Umbilical cord (tissue), 2 donors: ENCODE measurements at places on chromosomes 7 and 10. TPM values are rescaled to one million over a fixed set of nuclear protein-coding genes. Genes with fewer than 3 reads are reported as not detected.
A peak's percentile ranks its signal among the peaks of the same experiment; 100 is the strongest.

- peak; percentile 71 for DNase-seq
These were observed 2.9 kb upstream of the MYOZ1 start for GRCh38 chr10:73644015-73644743.

GRCh38 chr7:113918946-113919345 lies at the start of gene PPP1R3A:
PPP1R3A (minus strand) TSS chr7:113919009; CDS start chr7:113918996, 13 bp downstream.
- DNase-seq = no peak

The CCL24 gene
- total RNA-seq = not detected

DNA sequence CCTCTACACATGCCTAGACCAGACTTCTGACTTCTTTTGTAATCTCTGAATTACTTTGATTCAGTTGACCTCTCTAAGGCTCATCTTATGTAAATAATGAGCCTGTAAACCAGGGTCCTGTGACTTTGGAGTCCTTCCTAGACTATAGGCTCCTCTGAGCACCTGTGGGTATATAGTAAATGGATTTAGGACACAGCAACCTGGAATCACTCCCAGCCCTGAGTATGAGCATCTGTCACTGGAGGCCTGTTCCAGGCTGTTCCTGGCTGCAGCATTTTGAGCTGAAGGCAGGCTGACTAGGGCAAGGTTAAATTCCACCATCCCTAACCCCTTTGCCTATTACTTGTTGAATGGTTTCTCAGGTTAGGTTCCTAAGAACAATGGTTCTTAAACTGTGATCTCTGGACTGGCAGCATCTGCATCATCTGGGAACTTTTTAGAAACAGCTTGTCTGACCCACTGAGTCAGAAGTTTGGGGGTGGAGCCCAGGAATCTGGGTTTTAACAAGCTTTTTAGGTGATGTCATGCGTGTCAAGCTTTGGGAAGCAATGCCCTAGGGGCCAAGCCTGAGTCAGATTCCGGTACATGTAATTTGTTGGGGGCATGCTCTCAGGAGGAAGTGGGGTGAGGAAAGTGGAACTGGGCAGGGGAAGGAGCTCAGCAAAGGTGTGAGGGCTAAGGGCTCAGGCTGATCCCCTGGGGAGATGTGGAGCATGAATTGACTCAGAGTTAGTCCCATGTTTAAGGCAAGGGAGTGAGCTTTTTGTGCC lies 28.2 kb downstream of the MINDY4 start:
- peak; percentile 38 for DNase-seq

The RAB19 gene
- total RNA-seq = not detected

DNA sequence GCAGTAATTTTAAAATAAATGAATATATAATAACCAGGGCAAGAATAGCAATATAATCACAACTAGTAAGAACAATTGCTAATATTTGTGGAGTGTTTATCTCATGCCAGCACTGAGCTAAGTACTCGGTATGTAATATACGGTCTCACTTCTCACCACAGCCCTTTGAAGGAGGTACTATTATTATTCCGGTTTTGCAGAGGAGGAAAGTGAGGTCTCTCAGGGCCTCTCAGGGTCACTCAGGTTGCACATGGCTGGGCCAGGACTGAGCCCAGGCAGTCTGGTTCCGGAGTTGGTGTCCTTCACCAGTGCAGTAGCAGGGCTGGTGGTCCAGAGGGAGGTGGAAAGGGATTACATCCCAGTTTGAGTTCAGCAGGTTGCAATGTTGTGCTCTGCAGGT lies 80.9 kb downstream of the CHN2 start:
- no peak for DNase-seq

DNA sequence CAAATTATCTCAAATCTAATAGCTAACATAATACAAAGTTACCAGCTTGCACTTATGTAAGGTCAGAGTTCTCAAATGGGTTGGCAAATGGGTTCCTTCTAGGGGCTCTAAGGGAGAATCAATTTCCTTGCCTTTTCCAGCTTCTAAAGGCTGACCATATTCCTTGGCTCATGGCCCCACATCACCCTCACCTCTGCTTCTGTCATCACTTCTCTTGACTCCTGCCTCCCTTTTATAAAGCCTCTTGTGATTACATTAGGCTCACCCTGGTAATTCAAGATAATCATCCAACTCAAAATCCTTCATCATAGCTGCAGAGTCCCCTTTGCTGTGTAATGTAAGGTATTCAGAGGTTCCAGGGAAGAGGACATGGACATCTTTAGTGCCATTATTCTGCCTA lies 42.1 kb downstream of the CHN2 start:
- DNase-seq = no peak

The TRIM50 gene
- total RNA-seq = 0.48 TPM

The PLPP4 gene
- total RNA-seq = 1.9 TPM

GRCh38 chr10:26854524-26854923 lies 6.2 kb downstream of the ABI1 start:
- no peak for DNase-seq

The OR2A1 gene
- 6.3 TPM for total RNA-seq

The AKR1C8 gene
- total RNA-seq = 2.9 TPM

- no peak for DNase-seq
These were observed 177.0 kb downstream of the TSPAN12 start for GRCh38 chr7:120680985-120681384.

The ASZ1 gene
- total RNA-seq = 4.8 TPM

DNA sequence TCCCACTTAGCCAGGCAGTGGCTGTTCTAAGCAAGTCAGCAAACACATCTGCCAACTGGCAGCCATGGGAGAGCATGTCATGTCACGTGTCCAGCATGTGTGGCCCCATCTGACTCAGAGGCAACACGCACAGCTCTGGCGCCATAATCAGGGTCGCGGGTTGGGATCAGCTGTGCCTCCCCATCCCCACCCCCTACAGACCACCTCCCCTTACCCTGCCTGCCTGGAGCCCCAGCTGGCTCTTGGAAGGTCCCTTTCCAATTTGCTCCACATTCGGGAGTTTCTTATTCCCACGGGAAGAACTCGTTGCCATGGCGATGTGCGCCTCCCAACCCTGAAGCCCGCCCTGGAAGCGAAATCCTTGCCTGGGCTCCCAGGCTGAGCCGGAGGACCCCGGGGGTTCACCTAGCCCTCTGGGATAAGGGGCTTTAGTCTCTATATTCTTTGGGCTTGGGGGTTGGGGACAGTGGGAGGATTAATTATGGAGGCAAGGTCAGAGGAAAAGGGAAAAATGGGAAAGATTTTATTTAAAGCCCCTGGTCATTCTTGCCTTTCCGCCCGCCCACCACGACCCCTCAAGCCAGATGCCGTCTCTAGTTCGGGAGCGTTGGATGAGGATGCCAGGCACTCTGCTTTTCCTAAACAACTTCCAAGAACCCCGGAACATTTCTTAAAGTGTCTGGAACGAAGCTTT lies 283.7 kb downstream of the ZEB1 start:
- peak; percentile 83 for DNase-seq

DNA sequence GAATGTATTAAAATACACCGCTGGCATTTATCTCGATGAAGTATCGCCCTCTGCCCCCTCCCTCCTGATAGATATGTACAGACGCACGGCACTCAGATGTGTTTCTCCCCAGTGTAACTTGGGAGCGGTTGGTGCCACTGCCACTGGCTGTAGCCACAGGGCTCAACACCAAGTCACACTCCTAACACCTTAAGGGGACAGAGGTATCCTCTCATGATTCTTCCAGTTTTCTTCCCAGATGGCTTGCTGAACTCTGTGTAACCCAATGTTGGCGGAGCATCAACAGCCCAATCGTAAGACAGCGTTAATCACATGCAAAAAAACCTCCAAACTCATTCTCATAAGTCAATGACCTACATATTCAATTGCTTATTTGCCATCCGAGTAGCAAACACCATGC lies 35.5 kb downstream of the CTBP2 start:
- DNase-seq = no peak

The LEP gene
- 2.2 TPM for total RNA-seq

The CAMK1D gene
- 3.1 TPM for total RNA-seq

GRCh38 chr10:130973127-130973839 lies 338.2 kb downstream of the TCERG1L start:
- no peak for DNase-seq

DNA sequence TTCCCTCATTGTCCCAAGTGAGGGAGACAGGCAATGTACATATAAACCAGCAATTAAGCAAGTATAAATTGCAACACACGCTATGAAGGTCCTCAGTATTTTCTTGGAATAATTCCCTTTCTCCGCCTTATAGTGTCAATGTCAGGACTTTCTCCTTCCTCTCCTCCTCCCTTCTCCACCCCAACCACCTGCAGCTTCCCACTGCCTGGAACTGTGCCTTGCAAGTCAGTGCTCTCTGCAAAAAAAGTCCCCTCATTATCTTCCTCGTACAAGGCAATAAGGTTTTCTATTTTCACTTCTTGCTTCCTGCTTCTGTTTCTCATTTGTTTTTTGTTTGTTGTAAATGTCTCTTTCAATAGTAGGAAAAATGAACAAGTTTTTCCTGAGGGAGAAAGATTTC lies 111.7 kb downstream of the GPR26 start:
- no peak for DNase-seq

GRCh38 chr10:86855513-86855912 lies 99.1 kb downstream of the BMPR1A start:
- DNase-seq = no peak

The SHTN1 gene
- 1.4 TPM for total RNA-seq

The ENTPD1 gene
- total RNA-seq = 141 TPM

DNA sequence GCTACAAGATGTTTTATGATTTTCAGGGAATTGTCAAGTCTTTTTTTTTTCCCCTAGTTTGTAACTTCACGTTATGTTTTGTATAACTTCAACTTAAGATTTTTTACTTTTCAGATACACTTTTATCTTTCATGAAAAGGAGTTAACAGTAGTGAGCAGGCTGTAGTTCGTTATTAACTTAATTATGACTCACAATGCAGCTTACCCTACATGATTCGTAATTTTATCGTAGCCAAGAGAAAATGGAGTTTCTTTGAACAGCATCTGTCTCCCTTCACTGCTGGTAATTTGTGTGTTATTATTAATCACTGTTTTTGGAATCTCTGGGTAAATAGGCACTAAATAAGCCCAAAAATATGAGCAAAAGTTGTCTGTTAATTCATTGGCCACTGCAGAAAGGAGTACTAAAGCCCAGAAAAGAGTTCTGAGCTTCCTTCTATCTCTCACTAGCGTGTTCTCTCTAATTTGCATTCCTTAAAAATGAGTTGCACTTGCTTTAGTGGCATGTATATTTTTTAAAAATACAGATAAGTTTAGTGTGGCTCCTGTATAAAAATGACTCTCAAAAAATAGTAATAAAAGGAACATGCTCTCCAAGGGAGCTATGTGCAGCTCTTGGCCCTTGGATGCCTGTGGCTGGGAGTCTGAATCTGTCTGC lies 36.1 kb downstream of the RALA start:
- DNase-seq = no peak

- no peak for DNase-seq
These were observed 426.5 kb downstream of the RPS24 start for GRCh38 chr10:78460204-78460603.

GRCh38 chr7:150903606-150904005 lies 51.3 kb downstream of the AOC1 start:
- peak; percentile 7 for DNase-seq

GRCh38 chr10:61760943-61761824 lies 98.5 kb downstream of the CABCOCO1 start:
- peak; percentile 59 for DNase-seq

DNA sequence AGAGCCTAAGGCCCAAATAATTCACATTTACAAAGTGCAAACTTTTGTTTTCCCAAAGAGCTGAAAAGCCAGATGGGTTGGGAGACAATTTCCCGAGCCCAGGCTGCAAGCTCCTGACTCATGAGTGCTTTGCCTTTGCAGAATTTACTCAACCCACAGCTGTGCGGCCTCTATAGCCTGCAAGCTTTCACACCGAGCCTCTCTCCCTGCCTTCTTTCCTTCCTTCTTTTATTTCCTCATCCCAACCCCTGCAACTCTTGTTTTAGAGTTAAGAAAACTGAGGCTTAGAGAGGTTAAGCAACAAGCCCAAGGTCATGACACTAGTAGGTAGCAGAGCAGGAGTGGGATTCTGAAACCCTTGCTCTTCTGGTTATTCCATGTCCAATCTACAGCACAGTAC lies 203.0 kb upstream of the GPR26 start:
- peak; percentile 19 for DNase-seq

GRCh38 chr10:86599729-86600128 lies 54.6 kb upstream of the OPN4 start:
- no peak for DNase-seq

GRCh38 chr7:66418537-66418936 lies 210.1 kb upstream of the KCTD7 start:
- no peak for DNase-seq

DNA sequence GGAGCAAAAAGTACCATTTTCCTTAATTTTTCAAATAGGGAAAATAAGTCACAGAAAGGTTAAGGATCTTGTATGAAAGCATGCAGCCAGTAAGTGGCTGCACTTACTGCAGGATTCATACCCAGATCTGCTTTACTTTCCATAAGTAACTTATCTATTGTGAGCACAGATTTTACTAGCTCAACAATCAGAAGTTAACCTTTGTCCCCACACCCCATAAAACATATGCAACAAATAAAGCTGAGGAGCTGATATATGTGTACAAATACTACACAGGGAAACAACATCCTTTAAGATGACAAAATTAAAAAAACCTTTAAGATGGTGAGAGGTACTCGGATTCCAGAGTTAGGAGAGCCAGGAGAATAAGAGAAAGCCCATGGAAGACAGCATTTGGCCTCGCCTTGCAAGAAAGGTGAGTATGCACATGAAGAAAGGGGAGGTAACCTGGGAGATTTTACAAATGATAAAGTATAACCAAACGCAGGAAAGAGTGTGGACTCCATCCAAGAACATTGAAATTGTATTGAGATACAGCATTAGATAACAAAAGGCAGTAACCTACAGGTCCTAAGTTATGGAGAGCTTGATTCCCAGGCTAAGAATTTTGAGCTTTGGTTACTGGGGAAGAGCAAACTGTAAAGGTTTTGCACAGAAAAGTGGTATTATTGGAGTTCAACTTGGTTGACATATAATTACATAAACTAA lies 87.1 kb downstream of the ITGB8 start:
- DNase-seq = no peak

DNA sequence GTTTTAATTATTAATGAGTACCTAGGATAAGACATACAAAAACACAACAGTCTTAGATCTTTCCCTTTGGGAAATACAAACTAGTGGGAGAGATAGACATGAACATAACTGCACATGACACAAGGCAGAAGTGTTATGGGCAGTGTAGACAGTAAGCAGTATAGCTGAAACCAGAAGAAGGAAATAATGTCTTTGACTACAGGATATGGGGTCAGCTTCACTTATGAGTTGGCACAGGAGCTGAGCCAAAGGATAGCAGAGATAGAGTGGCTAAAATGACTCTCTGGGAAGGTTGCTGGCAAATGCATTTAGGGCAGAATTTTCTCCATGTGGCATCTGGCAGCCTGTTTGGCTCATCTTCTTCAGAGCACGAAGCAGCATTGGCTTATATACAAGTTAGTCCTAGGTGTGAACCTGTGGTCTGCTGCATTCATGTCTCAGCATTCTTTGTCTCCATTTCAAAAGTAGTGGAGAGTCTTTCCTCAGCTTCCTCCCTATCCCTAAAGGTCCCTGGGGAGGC lies 60.3 kb upstream of the FEZF1 start:
- no peak for DNase-seq

DNA sequence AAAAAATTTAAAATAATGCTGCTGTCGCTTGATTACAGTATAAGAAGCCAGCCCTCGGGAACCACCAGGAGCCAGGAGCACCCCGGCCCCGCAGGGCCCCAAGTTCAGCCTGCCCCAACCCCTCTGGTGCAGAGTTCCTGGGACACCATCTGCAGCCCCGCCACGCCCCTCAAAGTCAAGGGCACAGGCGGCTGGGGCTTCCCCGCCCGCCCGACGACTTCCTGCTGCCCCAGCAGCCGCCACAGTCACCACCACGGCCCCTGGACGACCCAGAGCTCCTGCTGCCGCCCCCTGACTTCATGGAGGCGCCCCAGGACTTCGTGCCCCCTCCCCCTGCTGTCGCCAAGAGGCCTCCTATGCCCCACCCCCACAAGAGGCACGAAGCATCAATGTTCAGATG lies 103.6 kb upstream of the PDSS1 start:
- no peak for DNase-seq

GRCh38 chr10:16509996-16510395 lies 11.7 kb downstream of the C1QL3 start:
- no peak for DNase-seq
